ENCODE measurements at places on chromosomes 16 and 17. TPM values are rescaled to one million over a fixed set of nuclear protein-coding genes. Genes with fewer than 3 reads are reported as not detected.

Gene RRAD
- total RNA-seq, result 13.5 TPM

Gene DUXB
- not detected for total RNA-seq

Gene MYH2
- total RNA-seq, result under 0.01 TPM

Gene RASL10B
- 7.3 TPM for total RNA-seq

Gene KRT36
- total RNA-seq, result not detected

Gene AURKB
- total RNA-seq, result 2.7 TPM

Gene CETP
- total RNA-seq, result not detected

Gene PRSS8
- under 0.01 TPM for total RNA-seq

Gene MON1B
- 7.7 TPM for total RNA-seq

Gene LIG3
- total RNA-seq, result 28.3 TPM

Gene CHST4
- not detected for total RNA-seq

Gene QPRT
- 40.0 TPM for total RNA-seq
